Pancreas (tissue), 10 donors: ENCODE measurements at places on chromosomes 3 and 15. TPM values are rescaled to one million over a fixed set of nuclear protein-coding genes. Genes with fewer than 3 reads are reported as not detected.

- no peak for DNase-seq
- no peaks in the 10 kb centered on the region for H3K36me3 ChIP-seq
- no peak overlapping the region for H3K27ac ChIP-seq
- H3K27me3 ChIP-seq, result no peaks in the 10 kb centered on the region
- no peak overlapping the region for H3K4me3 ChIP-seq
- H3K4me1 ChIP-seq, result no peaks in the 10 kb centered on the region
Observed at GRCh38 chr15:89051875-89052274, 36.4 kb upstream of the ABHD2 start.

DNA sequence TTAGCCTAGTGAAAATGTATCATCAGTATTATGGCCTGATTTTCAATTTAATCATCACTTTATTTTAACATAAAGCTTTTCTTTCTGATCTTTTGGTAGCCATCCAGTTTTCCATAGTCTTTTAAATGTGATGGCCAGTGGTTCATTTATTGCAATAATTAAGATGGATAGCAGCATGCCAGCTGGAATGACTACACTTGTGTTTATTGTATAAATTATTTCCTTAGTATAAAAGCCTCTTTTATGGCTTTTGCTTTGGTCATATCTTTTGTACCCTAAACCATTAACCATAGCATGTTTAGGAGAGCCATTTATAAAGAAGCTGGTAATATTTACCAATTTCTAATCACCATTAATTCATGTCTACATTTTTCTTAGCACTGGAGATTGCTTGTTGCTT is 31.7 kb downstream of the ALCAM start:
- no peaks in the 10 kb centered on the region for H3K27me3 ChIP-seq
- no peaks in the 10 kb centered on the region for H3K36me3 ChIP-seq
- no peak for DNase-seq
- peaks cover 10% of the 10 kb centered on the region for H3K4me1 ChIP-seq

BSN gene
- total RNA-seq, result 0.56 TPM

DNA sequence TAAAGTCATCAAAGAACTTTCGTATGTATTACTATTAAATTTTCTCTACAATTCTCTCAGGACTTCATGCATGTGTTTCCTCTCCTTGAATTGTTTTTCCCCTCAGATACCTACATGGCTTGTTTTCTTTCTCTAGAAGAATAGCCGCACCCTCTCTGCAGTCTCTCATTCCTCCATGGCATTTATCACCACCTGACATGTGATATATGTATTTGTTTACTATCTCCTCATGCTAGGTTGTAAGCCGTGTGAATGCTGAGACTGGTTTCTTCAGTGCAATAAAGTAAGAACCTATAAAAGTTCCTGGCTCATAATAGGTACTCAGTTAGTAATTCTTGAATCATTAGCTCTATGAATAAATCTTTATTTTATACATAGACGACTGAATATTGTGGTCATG is 149.2 kb downstream of the CNTN4 start:
- H3K36me3 ChIP-seq, result no peaks in the 10 kb centered on the region
- no peak for DNase-seq
- no peaks in the 10 kb centered on the region for H3K4me1 ChIP-seq
- no peaks in the 10 kb centered on the region for H3K27me3 ChIP-seq

DNA sequence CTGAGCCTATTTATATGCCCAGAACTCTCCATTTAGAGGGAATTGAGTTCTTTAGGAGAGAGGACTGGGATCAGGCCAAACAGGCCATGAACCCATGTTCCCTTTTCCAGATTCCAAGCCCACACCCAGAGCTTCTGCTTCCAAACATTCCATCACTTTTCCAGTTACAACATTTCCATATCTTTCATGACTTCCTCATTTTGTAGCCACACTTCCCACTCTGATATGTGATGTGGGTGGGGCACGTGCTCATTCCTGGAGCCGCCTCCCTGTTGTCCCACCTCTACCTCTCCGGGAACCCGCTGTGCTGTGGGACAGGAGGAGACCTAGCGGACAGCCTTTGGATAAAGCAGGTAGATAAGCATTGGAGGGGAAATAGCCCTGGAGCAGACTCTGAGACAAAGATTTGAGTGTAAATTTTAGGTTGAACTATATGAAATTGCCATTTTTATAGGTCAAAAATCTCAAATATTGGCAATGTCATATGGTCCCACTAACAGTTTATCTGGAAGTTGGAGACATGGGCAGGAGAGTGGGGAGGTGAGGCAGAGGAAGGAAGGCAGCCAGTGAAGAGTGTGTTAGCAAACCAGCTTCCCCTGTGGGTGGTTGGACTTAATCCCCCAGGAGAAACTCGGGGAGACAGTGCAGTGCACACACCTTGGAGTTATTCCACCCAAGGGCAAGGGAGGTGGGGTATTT is 31.8 kb downstream of the CYP8B1 start:
- H3K27me3 ChIP-seq, result no peaks in the 10 kb centered on the region
- H3K4me3 ChIP-seq, result no peak overlapping the region
- no peak for DNase-seq
- no peak overlapping the region for H3K27ac ChIP-seq
- H3K4me1 ChIP-seq, result no peaks in the 10 kb centered on the region
